ENCODE measurements at places on chromosomes 5 and 9.

DNA sequence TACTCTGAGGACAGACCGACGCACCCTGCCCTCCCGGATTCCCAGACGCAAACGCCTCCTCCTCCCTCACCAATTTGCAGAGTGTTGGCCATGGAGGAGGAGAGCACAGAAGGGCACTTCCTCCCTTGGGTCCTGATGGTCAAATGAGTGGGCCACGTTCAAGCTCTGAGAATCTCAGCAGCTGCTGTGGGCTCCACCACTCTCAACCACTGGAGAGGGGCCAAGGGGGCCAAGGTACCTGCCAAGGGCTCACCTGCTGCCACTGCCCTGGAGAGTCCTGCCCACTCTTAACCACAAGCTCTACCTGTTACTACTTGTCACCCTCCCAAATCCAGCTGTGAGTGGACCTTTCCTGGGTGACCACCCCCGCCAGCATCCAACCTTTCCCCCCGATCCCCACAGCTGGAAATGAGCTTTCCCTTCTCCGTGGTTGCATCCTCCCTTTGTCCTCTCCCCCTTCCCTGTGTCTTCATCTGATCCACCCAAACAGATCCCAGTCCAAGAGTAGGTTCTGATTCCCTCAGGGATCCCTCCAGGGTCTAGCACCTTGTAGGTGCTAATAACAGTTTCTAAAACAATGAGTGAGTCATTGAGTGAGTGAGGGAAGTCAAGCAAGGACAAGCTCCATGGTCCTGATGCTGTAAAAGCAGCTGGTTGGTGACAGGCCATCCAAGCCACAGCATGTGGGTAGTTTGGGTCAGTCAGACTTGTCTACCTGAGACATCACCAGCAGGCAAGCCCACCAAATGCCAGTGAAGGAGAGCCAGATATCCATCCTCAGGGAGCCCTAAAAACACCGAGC lies 69.7 kb downstream of the FAM114A2 start:
- no peak overlapping the region for H3K27ac ChIP-seq
- no peaks in the 10 kb centered on the region for H3K27me3 ChIP-seq
- no peak for DNase-seq
- no peak overlapping the region for H3K4me3 ChIP-seq
- H3K4me1 ChIP-seq = no peaks in the 10 kb centered on the region
- H3K36me3 ChIP-seq = no peaks in the 10 kb centered on the region

DNA sequence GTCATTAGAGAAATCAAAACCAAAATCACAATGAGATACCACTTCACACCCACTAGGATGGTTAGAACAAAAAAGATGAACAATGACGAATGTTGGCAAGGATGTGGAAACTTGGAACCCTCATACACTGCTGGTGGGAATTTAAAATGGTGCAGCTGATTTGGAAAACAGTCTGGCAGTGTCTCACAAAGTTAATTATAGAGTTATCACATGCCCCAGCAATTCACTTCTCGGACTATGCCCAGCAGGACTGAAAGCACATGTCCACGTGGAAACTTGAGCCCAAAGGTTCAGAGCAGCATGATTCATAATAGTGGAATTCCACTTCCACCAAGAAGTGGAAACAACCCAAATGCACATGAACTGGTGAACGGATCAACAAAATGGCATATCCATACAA lies 85.0 kb upstream of the HRH2 start:
- DNase-seq = no peak
- no peak overlapping the region for H3K27ac ChIP-seq
- no peaks in the 10 kb centered on the region for H3K4me1 ChIP-seq
- no peak overlapping the region for H3K4me3 ChIP-seq
- no peaks in the 10 kb centered on the region for H3K36me3 ChIP-seq
- no peaks in the 10 kb centered on the region for H3K27me3 ChIP-seq

- no peak overlapping the region for H3K4me3 ChIP-seq
- H3K27ac ChIP-seq = peak overlapping the region; percentile 71
- H3K27me3 ChIP-seq = no peaks in the 10 kb centered on the region
- H3K36me3 ChIP-seq = no peaks in the 10 kb centered on the region
- H3K4me1 ChIP-seq = peaks cover 38% of the 10 kb centered on the region
These were observed 34.0 kb downstream of the DAP start for GRCh38 chr5:10726913-10727517.

- no peaks in the 10 kb centered on the region for H3K36me3 ChIP-seq
- peak; percentile 56 for DNase-seq
- no peaks in the 10 kb centered on the region for H3K4me1 ChIP-seq
- H3K27ac ChIP-seq = peak overlapping the region; percentile 65
These were observed 76.3 kb upstream of the PCA3 start for GRCh38 chr9:76687861-76688391.

DNA sequence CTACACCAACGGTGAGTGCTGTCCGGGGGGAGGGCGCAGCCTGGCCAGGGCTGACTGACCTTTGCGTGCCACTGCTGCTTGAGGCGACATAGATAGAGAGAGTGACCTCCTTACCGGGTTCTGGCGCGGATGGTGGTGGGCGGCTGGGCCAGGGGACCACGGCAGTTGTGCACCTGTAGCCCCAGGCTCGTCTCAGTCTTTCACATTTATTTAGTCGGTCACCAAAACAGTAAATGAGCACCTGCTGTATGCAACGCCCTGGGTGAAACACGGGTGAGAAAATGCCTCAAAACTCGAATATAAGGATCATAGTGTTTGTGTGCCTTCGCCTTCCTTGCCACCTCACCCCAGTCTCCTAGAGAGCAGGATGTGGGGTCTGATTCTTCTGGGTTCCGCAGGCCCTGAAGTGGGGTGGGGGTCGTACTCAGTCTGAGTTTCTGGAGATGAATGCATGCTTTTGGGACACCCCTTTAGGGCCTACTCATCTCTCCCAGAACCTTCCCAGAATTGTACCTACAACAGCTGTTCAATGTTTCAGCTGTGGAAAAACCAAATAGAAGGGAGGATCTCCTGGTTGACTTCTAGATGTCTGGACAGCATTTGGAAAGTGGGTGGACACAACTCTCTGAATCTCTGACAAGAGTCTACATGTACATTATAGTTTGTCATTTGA lies 714 bp downstream of the SEC24A start:
- no peaks in the 10 kb centered on the region for H3K27me3 ChIP-seq
- DNase-seq = no peak
- H3K4me1 ChIP-seq = peaks cover 29% of the 10 kb centered on the region

GRCh38 chr5:29548262-29548661 lies 1645.2 kb upstream of the CDH6 start:
- H3K27ac ChIP-seq = no peak overlapping the region
- no peak overlapping the region for H3K4me3 ChIP-seq
- DNase-seq = no peak
- H3K27me3 ChIP-seq = no peaks in the 10 kb centered on the region
- no peaks in the 10 kb centered on the region for H3K4me1 ChIP-seq

GRCh38 chr5:9423571-9423970 lies 122.3 kb downstream of the SEMA5A start:
- no peaks in the 10 kb centered on the region for H3K36me3 ChIP-seq
- no peaks in the 10 kb centered on the region for H3K4me1 ChIP-seq
- H3K27ac ChIP-seq = no peak overlapping the region
- DNase-seq = no peak

DNA sequence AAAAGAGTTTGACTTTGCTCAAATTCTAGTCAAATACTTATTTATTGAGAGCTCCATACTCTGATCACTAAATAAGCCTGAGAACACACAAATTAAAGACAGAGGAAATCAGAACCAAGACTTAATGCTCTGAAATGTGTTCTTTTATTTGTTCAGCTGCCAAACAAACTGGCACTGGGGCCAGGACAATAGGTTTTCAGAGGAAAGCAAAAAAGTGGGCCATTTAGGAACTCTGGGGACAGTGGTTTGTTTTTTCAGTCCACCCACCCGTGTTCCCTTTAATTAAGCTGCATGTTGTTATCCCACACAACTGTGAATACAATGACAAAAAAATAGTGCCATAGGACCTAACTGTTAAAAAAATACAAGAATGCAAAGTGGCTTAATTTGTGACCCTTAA lies 95.4 kb upstream of the RETREG1 start:
- no peak overlapping the region for H3K4me3 ChIP-seq
- H3K27me3 ChIP-seq = no peaks in the 10 kb centered on the region
- H3K36me3 ChIP-seq = peaks cover 22% of the 10 kb centered on the region
- no peak for DNase-seq

GRCh38 chr5:172958331-172959046 lies 735 bp upstream of the RPL26L1 start:
- peak overlapping the region; percentile 79 for H3K27ac ChIP-seq
- H3K4me1 ChIP-seq = no peaks in the 10 kb centered on the region
- no peaks in the 10 kb centered on the region for H3K27me3 ChIP-seq
- H3K36me3 ChIP-seq = peaks cover 17% of the 10 kb centered on the region
- H3K4me3 ChIP-seq = peak overlapping the region; percentile 89

GRCh38 chr9:14870090-14870489 lies 40.1 kb downstream of the FREM1 start:
- no peaks in the 10 kb centered on the region for H3K36me3 ChIP-seq
- no peak overlapping the region for H3K4me3 ChIP-seq
- H3K27me3 ChIP-seq = no peaks in the 10 kb centered on the region
- DNase-seq = no peak

DNA sequence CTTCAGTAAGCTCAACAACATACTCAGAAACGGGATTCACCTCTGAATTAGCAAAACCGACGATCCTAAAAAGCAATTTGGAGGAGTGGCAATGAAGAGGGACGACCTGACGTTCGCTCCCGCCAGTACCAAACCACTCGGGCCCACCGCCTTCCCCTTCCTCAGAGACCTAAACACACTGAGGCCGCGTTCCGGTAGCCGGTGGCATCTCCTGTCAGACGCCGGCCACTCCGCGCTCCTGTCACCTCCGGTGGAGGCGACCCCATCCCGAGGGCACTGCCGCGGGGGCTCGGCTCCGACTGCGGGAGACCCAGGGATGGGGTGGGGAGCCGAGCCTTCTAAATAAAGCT lies 617 bp downstream of the PPP6C start:
- H3K36me3 ChIP-seq = no peaks in the 10 kb centered on the region
- no peaks in the 10 kb centered on the region for H3K27me3 ChIP-seq
- no peaks in the 10 kb centered on the region for H3K4me1 ChIP-seq
- H3K4me3 ChIP-seq = peak overlapping the region; percentile 87
- no peak for DNase-seq

DNA sequence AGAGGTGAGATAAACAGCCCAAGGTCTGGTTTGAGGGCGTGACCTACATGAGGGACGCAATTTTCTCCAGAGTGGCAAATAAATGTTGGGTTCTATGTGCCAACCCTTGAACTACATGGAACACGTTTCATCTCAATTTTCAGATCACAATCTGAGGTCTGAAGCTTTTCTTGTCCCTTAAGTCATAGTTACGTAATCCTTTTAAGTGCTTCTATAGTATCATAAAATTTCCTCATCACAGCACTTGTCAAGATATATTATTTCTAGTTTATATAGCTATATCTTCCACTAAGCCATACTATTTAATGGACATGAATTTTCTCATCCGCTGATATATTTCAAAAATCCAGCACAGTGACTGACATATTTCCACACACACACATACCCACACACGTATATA lies 53.1 kb upstream of the GRIN3A start:
- no peaks in the 10 kb centered on the region for H3K4me1 ChIP-seq
- H3K4me3 ChIP-seq = no peak overlapping the region
- no peak for DNase-seq
- no peaks in the 10 kb centered on the region for H3K36me3 ChIP-seq
- no peaks in the 10 kb centered on the region for H3K27me3 ChIP-seq
- H3K27ac ChIP-seq = no peak overlapping the region

GRCh38 chr9:93862877-93863545 lies 92.1 kb downstream of the BARX1 start:
- H3K4me3 ChIP-seq = no peak overlapping the region
- H3K27ac ChIP-seq = no peak overlapping the region
- H3K27me3 ChIP-seq = no peaks in the 10 kb centered on the region
- no peaks in the 10 kb centered on the region for H3K36me3 ChIP-seq

- H3K4me3 ChIP-seq = no peak overlapping the region
- DNase-seq = no peak
- H3K36me3 ChIP-seq = no peaks in the 10 kb centered on the region
- no peaks in the 10 kb centered on the region for H3K27me3 ChIP-seq
These were observed 7.1 kb downstream of the LCP2 start for GRCh38 chr5:170290498-170290897.

- H3K27ac ChIP-seq = no peak overlapping the region
- no peak for DNase-seq
- no peaks in the 10 kb centered on the region for H3K27me3 ChIP-seq
- no peaks in the 10 kb centered on the region for H3K36me3 ChIP-seq
- H3K4me1 ChIP-seq = no peaks in the 10 kb centered on the region
These were observed 588.2 kb upstream of the FTMT start for GRCh38 chr5:121263456-121263855.

- H3K36me3 ChIP-seq = no peaks in the 10 kb centered on the region
- no peak overlapping the region for H3K4me3 ChIP-seq
- no peak for DNase-seq
- H3K27me3 ChIP-seq = no peaks in the 10 kb centered on the region
- H3K27ac ChIP-seq = no peak overlapping the region
These were observed 30.7 kb upstream of the SYK start for GRCh38 chr9:90770927-90771326.

DNA sequence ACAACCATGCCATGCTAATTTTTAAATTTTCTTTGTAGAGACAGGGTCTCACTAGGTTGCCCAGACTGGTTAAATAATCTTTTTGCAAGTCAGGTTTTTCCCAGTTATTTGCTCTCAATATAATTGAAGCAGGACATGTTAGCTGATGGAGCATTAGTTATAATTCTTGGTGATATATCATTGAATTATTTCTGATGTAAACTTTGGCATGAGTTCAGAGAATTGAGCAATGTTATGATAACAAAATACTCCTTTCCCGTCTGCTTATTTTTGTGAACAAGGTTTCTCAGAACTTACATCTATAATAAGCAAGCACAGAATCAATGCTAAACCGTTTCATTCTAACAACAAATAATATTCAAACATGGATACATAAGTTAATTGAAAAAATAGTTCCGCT lies 37.8 kb downstream of the BHMT start:
- H3K4me1 ChIP-seq = no peaks in the 10 kb centered on the region
- no peak overlapping the region for H3K27ac ChIP-seq
- no peaks in the 10 kb centered on the region for H3K36me3 ChIP-seq
- no peak overlapping the region for H3K4me3 ChIP-seq
- no peaks in the 10 kb centered on the region for H3K27me3 ChIP-seq

GRCh38 chr9:15430920-15431844 lies 8.5 kb downstream of the SNAPC3 start:
- H3K36me3 ChIP-seq = peaks cover 11% of the 10 kb centered on the region
- no peaks in the 10 kb centered on the region for H3K27me3 ChIP-seq
- no peak for DNase-seq
- no peak overlapping the region for H3K4me3 ChIP-seq

GRCh38 chr5:67021521-67021920 lies 175.1 kb downstream of the CD180 start:
- H3K27ac ChIP-seq = peak overlapping the region; percentile 50
- H3K27me3 ChIP-seq = no peaks in the 10 kb centered on the region
- no peak overlapping the region for H3K4me3 ChIP-seq
- no peak for DNase-seq
- H3K4me1 ChIP-seq = peaks cover 19% of the 10 kb centered on the region
- no peaks in the 10 kb centered on the region for H3K36me3 ChIP-seq

All from tibial artery (tissue), 4 donors.